ENCODE measurements at places on chromosomes 3 and 15. TPM values are rescaled to one million over a fixed set of nuclear protein-coding genes. Genes with fewer than 3 reads are reported as not detected.

GRCh38 chr3:132254076-132254755 is 63.0 kb upstream of the ACP3 start:
- DNase-seq: no peak

DNA sequence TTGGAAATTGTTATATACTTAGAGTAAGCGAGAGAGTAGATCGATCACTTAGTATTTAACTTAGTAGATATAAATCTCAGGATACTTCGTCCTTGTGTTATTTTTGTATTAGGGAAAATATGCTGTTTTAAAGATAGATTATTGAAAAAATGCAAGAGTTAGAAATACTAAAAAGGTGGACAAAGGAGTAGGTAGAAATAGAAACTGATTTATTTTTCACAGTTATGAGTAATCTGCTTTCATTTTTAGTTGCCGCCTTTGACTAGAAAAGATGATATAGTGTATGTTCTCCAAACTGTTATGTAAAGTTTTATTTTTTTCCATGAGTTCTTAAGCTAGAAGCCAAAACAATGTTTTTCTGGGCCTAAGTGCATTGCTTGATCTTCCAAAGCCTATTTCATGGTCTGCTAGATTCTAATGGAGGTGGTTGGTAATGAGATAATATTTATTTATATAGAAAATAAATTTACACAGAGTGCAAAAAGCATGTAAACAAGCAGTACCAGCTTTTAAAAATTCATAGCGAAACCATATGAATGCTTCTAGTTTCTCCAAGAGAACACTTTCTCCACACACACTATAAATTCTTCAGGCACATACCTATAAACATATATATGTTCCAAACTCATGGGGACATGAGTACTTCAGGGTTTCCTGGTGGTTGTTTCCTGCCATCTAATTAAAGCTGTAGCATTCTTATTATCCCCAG is 61.1 kb downstream of the DIPK2A start:
- no peak for DNase-seq

- DNase-seq: no peak
Observed at GRCh38 chr15:50164458-50164857, 17.5 kb upstream of the SLC27A2 start.

DNA sequence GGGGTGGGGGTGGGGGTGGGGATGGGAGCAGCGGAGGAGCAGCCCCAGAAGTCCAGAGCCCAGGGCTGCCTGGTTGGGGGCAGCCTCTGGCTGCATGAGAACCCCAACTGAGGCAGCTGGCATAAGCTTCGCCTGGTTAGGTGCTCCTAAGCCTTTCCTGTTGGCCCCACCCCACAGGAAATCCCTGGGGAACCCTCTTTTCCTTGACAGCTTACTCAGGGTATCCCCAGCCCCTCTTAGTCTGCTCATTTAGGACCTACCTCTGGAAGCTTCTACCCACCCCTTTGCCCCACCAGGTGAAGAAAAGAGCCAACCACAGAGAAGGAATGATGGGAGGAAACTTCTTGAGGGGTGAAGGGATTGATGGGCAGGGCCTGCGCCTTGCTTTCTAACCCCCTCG is 53.4 kb downstream of the IL20RB start:
- DNase-seq: no peak

- no peak for DNase-seq
Observed at GRCh38 chr3:191358929-191359328, 28.6 kb upstream of the UTS2B start.

DNA sequence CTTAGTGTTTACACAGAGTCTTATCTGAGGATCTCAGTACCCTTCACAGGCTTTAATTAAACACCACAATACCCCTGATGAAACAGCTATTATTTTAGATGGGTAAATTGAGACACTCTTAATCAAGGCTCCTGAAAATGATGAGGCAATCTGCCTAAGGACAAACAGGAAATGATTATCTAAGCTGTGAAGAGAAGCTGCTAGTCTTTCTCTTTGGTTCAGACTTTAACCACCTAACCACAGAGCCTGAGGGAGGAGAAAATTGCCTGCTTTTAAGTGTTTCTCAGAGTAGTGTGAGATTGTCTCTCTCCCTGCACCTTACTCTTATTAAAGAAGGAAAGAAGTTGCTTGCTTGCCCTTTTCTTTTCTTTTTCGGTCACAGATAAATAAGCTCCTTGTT is 364.3 kb upstream of the ADAMTS9 start:
- no peak for DNase-seq

- no peak for DNase-seq
Observed at GRCh38 chr3:148588291-148588690, 109.4 kb upstream of the AGTR1 start.

- no peak for DNase-seq
Observed at GRCh38 chr3:8320711-8321458, 180.7 kb upstream of the LMCD1 start.

GRCh38 chr3:126555795-126556636 is 2.7 kb downstream of the C3orf22 start:
- DNase-seq: no peak

DNA sequence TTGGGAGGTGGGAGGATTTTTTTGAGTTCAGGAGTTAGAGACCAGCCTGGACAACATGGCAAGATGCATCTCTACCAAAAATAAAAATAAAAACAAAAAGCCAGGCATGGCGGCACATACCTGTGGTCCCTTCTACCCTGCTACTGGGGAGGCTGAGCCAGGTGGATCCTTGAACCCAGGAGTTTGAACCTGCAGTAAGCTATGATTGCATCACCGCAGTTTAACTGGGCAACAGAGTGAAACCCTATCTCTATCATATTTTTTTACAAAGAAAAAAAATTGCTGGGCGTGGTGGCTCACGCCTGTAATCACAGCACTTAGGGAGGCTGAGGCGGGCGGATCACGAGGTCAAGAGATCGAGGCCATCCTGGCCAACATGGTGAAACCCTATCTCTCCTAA is 35.8 kb upstream of the RPN1 start:
- no peak for DNase-seq

- no peak for DNase-seq
Observed at GRCh38 chr15:76003364-76003763, 8.9 kb downstream of the NRG4 start.

GRCh38 chr15:48017747-48018146 is 103.0 kb upstream of the SLC24A5 start:
- DNase-seq: no peak

DNA sequence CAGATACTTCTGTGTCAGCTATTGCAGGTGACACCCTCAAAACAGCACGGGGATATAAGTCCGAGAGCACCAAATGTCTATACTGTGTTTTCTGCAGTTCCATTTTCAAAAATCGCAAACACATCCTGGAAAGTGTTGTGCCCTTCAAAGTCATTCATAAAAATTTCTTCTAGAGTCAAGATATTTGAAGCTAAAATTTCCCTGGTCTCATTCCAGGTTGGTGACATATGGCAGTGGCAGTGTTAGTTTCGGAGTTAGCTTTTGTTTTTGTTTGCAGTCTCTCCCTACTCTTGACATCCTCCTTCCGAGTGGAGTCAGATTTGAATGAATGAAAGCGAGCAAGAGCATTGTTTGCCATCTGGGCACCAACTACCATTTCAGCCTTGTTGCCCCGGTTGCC is 3.2 kb upstream of the FSIP1 start:
- no peak for DNase-seq

DNA sequence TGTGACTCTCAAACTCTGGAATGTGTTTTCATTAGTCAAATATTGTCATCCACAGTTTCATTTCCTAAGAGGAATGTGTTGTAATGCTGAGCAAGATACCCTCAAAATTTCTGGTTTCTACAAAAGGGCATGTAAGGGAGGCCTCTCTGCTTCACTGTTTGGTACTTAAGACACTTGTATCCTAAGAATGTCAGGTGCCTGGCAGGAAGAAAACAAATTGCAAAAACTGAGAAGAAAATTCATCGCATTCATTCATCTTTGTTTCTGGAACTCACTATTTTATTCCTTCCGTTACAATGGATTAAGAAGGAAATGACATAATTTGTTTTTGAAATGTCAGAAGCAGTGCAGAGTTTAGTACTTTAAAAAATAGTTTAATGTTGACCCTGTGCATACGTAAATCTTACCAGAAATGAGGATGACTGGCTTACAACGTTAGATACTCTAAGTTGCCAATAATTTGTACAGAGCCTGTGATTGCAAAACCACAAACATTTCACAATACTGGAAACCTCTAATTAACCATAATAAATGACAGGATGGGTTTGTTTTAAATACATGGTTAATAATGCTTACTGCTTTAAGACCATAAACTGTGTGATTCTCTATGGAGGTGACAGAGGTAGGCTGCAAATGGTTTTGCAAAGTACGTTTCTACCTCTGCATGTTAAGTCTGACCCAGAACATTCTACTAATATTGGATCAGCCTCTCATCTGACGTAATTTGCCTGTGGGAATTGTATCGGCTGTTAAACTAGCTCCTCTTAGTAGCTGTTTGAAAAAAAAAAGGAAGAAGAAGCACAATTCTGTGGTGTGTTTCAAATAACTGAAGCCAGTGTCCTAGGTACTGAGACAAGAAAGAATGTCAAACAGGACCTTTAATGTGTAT is 477.8 kb downstream of the RBMS3 start:
- DNase-seq: no peak

GRCh38 chr3:134279466-134279865 is 28.8 kb upstream of the RYK start:
- no peak for DNase-seq

DNA sequence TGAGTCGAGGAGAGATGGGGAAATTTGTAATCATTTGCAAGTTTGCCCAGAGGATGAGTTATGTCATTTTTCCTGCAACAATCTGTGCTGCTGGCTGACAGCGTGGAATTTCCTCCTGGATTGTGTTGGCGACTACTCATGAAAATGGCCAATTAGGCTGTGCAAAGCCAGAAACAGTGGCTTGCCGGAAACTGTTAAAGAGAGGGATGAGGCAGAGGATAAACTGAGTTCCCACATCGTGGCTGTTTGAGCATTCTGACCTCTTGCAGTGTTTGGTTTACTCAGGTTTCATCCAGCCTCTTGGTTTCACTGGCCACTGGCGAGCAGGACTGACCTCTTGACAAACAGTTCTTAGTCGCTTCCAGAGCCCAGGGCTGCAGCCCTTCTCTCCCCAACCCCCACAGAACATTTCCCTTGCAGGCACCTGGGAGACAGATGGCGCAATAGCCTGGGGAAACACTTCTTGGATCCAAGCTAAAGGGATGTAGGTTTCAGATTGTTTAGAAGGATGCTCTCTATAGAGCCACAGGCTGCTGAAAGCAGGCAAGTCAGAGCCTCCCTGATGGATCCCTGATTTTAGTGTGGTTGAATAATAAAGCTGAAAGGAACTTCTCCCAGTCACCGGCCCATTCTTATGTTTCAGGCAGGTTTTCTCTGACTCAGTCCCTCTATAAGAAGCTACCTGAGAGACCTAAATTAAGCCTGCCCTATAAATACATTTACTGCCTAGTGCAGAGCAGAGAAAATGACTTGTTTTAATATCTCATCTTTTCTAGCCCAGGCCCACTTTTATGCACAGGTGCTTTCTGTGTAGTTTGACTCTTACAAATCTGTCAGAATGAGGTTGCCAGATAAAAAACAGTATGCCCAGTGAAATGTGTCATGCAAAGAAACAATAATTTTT is 92.8 kb upstream of the UBE2E1 start:
- no peak for DNase-seq

GRCh38 chr3:188584958-188585689 is 431.2 kb downstream of the LPP start:
- DNase-seq: no peak

DNA sequence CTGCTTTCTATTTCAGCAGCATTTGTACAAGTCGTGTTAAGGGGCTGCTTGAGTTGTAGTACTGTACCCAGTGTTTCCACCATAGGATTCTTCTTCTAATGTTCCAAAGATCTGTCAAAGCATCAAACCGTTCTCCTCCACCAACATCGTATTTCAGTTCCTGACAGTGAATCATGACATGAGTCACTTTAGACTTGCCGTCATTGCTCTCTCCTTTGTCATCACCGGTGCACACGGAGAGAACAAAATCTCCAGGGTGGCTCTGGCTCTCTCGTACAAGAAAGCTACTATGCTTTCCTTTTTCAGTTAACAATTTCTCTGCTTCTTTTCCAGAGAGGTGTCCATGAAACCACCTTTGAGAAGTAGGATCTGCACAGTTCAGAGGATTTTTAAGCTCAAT is 270.9 kb upstream of the CCDC54 start:
- no peak for DNase-seq

DNA sequence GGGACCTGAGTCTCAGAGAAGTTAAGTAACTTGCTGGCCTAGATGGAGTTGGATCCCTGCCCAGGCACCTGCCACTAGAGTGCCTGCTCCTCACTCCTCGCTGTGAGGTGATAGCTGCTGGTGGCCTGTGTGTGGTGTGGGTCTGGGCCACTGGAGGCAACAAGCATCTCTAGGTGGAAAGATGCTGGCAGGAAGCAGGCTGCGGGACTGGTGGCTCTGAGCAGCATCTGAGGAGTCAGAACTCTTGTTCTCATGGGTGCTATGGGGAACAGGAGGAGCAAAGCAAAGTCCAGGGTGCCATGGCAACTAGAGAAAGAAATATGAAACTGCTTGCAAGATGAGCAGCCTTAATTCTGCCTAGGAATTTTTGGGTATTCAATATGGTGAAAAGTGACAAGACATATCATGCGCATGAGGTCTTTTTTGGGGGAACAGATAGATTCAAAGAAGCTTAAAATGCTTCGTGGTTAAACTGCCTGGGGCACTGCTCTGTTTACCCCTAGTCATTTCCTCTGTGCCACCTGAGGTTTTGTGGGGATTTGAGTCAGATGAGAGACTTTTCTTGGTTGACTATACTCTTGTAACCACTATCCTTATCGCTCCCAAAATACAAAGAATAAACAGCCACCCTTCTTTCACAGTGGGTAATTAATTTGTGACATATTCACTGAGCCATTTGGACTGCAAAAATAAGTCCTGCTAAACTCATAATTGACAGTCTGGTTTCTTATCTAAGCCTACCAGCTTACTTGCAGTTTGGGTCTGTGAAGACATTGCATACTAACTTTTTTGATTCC is 50.3 kb downstream of the MED12L start:
- DNase-seq: no peak

GRCh38 chr3:197363553-197364409 is 65.4 kb upstream of the DLG1 start:
- DNase-seq: no peak

GRCh38 chr3:123301331-123302184 is 99.8 kb downstream of the SEC22A start:
- peak; percentile 19 for DNase-seq

DNA sequence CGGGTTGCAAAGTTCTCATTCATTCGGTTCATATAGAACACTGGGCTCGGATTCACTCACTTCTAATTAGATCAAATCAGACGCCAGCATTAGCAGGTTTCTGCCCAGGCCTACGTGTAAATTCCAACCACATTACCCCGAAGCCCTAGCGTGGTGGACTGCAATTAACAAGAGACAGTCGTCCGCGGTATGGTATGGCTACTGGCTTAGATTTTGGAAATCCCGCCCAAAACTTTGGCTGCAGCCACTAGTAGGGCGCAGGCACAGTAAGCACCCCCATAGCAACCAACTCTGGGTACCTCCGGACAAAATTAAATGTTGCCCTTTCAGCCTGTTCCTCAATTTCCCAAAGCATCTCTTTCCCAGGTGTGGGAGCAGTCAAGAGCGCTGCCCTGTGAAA is 771 bp downstream of the RARRES1 start:
- DNase-seq: no peak

Gene MUC20
- total RNA-seq: 5.4 TPM

Gene BCHE
- 2.8 TPM for total RNA-seq

Gene CPA3
- 2.1 TPM for total RNA-seq

Gene SLC28A2
- not detected for total RNA-seq

Gene MKRN2OS
- not detected for total RNA-seq
